ENCODE measurements at places on chromosomes 11 and 22. TPM values are rescaled to one million over a fixed set of nuclear protein-coding genes. Genes with fewer than 3 reads are reported as not detected.

DNA sequence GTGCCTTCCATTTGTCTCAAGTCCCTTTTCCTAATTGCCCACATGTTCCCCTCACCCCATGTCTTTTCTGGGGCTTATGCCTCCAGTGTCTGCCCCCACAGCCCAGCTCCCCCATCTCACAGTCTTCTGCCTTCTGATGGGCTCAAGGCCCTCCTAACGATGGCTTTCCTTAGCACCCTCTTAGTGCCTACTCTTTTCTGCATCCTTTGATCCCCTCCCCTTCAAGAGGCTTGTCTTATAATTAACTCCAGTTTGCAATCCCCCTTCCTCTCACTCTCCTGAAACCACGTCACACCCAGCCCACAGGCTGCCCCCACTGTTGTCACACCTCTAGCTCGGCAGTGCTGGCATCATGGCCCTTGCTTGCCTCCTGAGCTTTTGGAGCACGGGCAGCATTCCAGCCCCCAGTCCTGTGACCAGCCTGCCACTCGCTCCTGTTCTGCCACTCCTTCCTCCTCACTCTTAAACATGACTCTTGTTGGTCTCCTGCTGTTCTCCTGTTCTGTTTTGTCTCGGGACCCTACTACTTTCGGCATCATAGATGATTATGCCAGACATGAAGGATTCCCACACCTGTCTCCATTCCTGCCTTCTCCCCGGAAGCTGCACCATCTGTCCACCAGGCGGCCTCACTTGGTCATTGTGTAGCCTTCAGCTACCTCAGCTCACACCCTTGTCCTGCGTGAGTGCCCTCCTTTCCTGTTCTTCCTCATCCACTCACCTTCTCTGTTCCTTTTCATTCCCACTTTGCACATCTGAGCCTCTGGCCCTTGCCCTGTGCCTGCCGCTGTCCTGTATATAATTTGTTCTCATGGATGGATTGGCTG lies 26.1 kb downstream of the UBE2L3 start:
- no peak for DNase-seq
- peaks cover 9% of the 10 kb centered on the region for H3K4me1 ChIP-seq
- H3K27me3 ChIP-seq: no peaks in the 10 kb centered on the region
- H3K4me3 ChIP-seq: no peak overlapping the region
- H3K27ac ChIP-seq: no peak overlapping the region
- H3K36me3 ChIP-seq: no peaks in the 10 kb centered on the region

- H3K36me3 ChIP-seq: no peaks in the 10 kb centered on the region
- H3K4me3 ChIP-seq: no peak overlapping the region
- H3K27me3 ChIP-seq: peaks cover 7% of the 10 kb centered on the region
- H3K27ac ChIP-seq: no peak overlapping the region
- H3K4me1 ChIP-seq: peaks cover 3% of the 10 kb centered on the region
Observed at GRCh38 chr11:74726547-74727182, 4.6 kb downstream of the CHRDL2 start.

The ANO3 gene
- 1.5 TPM for total RNA-seq

DNA sequence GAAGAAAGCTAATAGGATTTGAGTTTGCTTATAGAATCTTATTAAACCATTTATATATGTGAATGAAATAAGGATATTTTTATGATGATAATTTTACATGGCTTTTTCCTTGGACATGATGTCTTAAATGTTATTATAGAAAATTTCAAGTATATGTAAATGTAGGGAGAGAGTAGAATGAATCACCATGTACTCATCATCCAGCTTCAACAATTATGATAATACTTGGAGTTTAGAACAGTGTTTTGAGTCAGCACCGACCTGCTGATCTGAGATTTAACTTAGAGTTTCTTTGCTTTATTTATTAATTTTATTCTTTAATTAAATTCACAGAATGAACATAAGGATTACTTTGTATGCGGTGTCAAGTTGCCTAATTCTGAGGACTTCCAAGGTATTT lies 193.5 kb downstream of the UVRAG start:
- no peak overlapping the region for H3K27ac ChIP-seq
- H3K4me1 ChIP-seq: no peaks in the 10 kb centered on the region
- no peak for DNase-seq
- peaks cover 6% of the 10 kb centered on the region for H3K36me3 ChIP-seq

The CBX7 gene
- total RNA-seq: 65.2 TPM

The LTBP3 gene
- total RNA-seq: 165 TPM

DNA sequence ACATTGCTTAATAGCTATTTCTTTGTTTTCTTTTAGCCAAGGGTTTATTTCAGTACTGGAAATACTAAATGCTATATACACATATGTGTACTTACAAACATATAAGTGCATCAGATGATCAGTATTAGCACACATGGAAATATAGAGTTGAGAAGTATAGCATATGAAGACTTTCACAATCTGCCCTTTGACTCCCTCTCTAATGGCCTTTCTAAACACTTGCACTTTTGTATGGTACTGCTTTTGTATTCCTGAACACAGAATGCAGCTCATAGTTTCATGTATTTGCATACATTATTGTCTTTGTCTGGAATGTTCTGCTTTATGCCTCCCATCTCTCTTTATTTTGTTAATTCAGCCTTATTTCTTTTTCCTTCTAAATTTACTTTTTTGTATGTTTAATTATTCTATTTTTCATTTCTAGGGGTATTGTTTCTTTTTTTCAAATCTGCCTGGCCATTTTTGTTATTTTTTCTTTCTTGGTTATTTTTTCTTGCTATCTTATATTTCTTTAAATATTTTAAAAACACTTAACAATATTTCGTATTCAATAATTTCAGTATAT lies 28.8 kb downstream of the ACER3 start:
- no peaks in the 10 kb centered on the region for H3K27me3 ChIP-seq
- no peak for DNase-seq
- H3K27ac ChIP-seq: no peak overlapping the region
- H3K4me3 ChIP-seq: no peak overlapping the region
- no peaks in the 10 kb centered on the region for H3K36me3 ChIP-seq

- H3K4me1 ChIP-seq: no peaks in the 10 kb centered on the region
- peak; percentile 75 for DNase-seq
- H3K36me3 ChIP-seq: no peaks in the 10 kb centered on the region
- no peak overlapping the region for H3K27ac ChIP-seq
- H3K4me3 ChIP-seq: no peak overlapping the region
Observed at GRCh38 chr11:132549561-132549960, 982.7 kb downstream of the OPCML start.

DNA sequence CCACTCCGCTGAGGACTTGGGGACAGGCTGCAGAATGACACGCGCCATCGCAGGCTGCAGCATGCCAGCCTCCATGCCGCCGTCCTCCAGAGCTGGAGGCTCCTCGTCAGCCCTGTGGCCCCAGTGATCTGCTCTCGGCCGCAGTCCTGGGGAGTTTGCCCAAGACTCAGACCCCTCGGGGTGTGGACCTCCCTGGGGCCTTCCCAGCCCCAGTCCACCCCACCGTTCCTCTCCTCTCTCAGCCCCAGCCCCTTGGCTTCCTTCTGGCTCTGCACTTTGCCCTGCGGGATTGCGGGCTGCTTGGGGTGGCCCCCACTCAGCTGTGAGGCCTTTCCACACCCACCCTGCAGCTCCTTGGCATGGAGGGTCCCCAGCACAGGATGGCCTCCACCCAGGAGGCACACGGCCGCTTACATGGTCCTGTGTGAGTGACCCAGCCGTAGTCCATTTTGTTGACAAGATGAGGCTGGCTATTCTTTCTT lies 414.9 kb downstream of the TBC1D22A start:
- no peak for DNase-seq
- no peak overlapping the region for H3K27ac ChIP-seq
- H3K4me3 ChIP-seq: no peak overlapping the region
- no peaks in the 10 kb centered on the region for H3K36me3 ChIP-seq

DNA sequence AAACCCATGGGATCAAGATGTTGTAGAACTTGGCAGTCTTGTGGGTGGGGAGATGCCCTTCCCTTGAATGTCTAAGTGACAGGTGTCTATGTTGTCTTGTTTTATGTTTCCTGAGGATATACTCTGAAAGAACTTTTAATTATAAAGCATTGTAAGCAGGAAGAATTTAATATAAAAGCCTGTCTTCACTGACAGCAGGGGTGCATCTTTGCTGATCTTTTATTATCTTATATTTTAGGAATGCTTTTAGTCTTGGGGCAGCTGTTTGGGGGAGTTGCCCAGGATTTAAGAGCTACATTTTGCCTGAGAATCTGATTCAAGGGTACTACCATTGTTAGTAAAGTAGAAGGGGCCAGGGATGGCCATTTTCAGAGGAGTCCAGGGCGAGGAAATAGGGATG lies 43.4 kb downstream of the IRAG1 start:
- no peak overlapping the region for H3K4me3 ChIP-seq
- no peaks in the 10 kb centered on the region for H3K36me3 ChIP-seq
- no peak for DNase-seq
- no peaks in the 10 kb centered on the region for H3K27me3 ChIP-seq
- H3K4me1 ChIP-seq: no peaks in the 10 kb centered on the region

The TNNI2 gene
- total RNA-seq: 1.3 TPM

The USH1C gene
- total RNA-seq: 38.6 TPM

GRCh38 chr11:47143322-47143721 lies 33.4 kb downstream of the ARFGAP2 start:
- H3K27ac ChIP-seq: no peak overlapping the region
- no peak overlapping the region for H3K4me3 ChIP-seq
- H3K36me3 ChIP-seq: peaks cover under 1% of the 10 kb centered on the region
- H3K27me3 ChIP-seq: no peaks in the 10 kb centered on the region

- no peak overlapping the region for H3K27ac ChIP-seq
- H3K4me1 ChIP-seq: peaks cover 3% of the 10 kb centered on the region
- no peak for DNase-seq
- H3K27me3 ChIP-seq: no peaks in the 10 kb centered on the region
Observed at GRCh38 chr11:77172666-77172982, 44.6 kb downstream of the MYO7A start.

- H3K4me3 ChIP-seq: no peak overlapping the region
- H3K27me3 ChIP-seq: no peaks in the 10 kb centered on the region
- no peak overlapping the region for H3K27ac ChIP-seq
- no peak for DNase-seq
- H3K36me3 ChIP-seq: no peaks in the 10 kb centered on the region
- no peaks in the 10 kb centered on the region for H3K4me1 ChIP-seq
Observed at GRCh38 chr11:121321614-121322243, 29.2 kb downstream of the SC5D start.

All from kidney (tissue), 22 donors.